ENCODE measurements at places on chromosomes 7 and 10.

- no peak for DNase-seq
These were observed 45.0 kb downstream of the ESYT2 start for GRCh38 chr7:158784270-158784669.

- no peak for DNase-seq
These were observed 51.7 kb upstream of the PITRM1 start for GRCh38 chr10:3224241-3224640.

DNA sequence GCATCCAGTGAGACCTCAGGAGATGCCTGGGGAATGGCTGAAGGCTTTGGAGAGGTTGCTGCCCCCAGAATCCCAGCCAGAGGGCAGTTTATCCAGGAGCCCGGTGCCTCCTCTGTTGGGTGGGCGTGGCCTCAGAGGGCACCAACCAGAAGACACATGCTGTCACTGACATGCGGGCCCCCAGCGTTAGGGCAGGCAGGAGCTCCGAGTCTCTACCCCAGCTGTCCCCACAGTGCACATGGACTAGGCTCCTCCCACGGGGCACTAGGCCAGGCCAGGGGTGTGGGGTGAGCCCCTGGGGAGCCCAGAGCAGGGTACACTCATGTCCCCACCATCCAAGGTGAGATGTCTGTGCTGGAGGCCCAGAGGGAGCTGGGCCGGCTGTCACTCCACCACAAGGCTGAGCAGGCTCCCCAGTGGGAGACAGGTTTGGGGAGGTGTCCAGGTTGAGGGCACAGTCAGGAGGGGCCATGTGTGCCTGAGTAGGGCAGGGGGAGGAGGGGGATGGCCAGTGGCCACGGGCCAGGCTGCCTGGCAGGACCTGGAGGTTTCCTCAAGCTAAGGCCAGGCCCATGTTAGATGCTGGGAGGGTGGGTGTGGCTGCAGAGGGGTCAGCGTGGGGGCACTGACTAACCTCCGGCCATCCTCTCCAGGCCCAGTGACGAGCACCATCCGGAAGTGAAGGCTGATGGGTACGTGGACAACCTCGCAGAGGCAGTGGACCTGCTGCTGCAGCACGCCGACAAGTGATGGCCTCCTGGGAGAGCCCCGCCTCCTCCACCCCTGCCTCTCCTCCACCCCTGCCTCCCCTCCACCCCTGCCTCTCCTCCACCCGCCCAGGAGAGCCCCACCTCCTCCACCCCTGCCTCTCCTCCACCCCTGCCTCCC lies 131.3 kb downstream of the FAM53B start:
- no peak for DNase-seq

- no peak for DNase-seq
These were observed 49.9 kb upstream of the RELN start for GRCh38 chr7:104039363-104039762.

DNA sequence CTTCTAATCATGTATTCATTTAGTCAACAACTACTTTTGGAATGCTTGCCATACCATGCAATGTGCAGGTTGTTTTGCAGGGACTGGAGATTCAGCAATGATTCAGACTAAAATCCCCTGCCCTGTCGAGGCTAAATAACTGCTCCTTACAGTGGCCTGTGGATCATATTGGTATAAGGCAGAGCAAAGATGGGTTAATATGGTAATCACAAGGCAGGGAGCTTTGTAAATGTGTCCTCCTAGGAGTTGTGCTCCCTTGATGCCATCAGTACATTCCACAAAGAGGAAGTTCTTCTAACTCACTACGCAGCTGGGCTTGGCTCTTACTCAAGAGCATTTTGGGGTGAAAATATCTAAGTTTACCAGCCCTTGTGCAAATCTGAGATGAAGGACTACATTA lies 614 bp upstream of the IFIT2 start:
- DNase-seq, result peak; percentile 31

- peak; percentile 60 for DNase-seq
These were observed 9.6 kb upstream of the AGR3 start for GRCh38 chr7:16891338-16891737.

DNA sequence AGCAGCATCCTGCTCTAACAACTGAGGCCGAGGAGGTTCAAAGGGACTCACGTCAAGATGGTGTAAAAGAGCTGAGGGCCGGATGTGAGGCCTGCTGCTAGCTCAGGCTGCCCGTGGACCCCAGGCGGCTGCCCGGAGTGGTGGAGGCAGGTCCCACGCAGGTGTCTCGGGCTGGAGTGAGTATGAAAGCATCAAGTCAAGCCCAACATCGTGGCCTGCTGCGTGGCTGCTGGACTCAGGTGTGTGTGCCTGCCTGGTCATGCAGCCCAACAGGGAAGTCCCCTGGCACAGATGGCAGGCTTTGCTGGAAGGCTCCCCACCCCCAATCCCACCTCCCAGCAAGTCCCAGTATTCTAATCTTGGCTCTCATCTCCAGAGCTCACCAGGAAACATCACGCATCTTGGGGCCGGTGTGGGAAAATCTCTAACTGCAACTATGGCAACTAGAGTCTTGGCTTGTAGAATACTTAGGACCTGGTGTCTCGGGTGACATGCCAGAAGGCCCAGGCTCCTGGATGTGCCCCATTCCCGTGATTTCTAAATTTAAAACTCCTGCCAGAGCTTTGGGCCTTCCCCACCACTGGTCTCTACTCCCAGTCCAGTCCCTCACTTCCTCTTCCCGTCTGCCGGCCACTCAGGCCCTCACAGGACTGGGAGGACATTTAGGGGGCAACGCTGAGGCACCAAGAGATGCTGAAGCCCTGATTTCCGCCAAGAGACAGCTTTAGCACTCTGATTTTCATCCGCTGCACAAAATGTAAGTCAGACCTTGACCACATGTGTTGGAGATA lies 85.9 kb downstream of the PRKAG2 start:
- no peak for DNase-seq

GRCh38 chr7:124752310-124752709 lies 13.3 kb downstream of the GPR37 start:
- DNase-seq, result peak; percentile 18

DNA sequence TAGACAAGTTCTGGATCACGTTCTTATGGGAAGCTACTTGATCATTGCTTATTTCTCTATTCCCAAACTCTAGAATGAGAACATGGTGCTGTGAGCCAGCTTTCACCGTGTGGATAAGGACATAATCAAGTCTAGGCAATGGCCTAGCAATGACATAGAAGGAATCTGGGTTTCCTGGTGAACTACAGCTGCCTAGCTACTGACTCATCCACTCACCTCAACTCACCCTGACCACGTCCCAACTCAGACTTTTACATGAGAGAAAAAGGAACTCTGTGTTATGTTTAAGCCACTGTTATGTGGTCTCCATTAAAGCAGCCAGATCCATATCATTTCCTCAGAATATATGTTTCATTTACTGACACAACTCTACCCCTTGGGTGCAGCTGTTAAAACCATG lies 18.8 kb upstream of the MET start:
- DNase-seq, result peak; percentile 69

GRCh38 chr7:76031964-76032363 lies 15.8 kb downstream of the STYXL1 start:
- DNase-seq, result no peak

- no peak for DNase-seq
These were observed 1.7 kb upstream of the DPYSL4 start for GRCh38 chr10:132184816-132185593.

GRCh38 chr7:158917818-158918217 lies 61.5 kb downstream of the DYNC2I1 start:
- no peak for DNase-seq

All from fibroblast of skin of right quadriceps (primary cell).